HTR-8/SVneo (cell line): ENCODE measurements at places on chromosomes 2 and 18.

GRCh38 chr2:54666634-54667265, 56.7 kb upstream of the EML6 start:
- no peak for DNase-seq

DNA sequence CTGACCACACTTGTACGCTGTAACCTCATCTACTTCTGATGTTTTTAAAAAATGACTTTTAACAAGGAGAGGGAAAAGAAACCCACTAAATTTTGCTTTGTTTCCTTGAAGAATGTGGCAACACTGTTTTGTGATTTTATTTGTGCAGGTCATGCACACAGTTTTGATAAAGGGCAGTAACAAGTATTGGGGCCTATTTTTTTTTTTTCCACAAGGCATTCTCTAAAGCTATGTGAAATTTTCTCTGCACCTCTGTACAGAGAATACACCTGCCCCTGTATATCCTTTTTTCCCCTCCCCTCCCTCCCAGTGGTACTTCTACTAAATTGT, 2.1 kb downstream of the RHOB start:
- DNase-seq = no peak

- no peak for DNase-seq
These were observed 272.3 kb upstream of the PKDCC start for GRCh38 chr2:41775366-41776025.

DNA sequence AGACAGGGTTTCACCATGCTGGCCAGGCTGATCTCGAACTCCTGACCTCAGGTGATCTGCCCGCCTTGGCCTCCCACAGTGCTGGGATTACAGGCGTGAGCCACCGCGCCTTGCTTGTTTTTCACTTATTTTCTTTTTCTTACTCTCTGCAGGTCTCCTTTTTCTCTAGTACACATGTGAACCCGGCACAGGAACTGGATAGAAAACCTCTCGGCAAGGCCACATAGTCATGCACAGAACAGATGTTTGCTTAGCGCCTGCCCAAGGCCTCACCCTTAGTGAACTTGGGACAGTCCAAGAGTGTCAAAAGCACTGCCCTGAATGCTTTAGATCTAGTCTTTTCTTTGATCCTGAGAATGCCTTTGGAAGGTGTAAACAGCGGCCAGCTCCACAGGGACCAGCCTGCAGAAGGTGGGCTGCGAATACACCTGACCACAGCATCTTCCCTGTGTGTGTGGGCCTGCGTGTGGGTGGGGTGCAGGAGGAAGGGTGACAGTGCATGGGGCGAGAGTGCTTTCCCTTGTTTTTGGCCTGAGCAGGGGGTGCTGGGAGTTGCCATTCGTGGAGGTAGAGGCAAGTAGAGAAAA, 27.0 kb downstream of the IMPA2 start:
- DNase-seq = no peak

DNA sequence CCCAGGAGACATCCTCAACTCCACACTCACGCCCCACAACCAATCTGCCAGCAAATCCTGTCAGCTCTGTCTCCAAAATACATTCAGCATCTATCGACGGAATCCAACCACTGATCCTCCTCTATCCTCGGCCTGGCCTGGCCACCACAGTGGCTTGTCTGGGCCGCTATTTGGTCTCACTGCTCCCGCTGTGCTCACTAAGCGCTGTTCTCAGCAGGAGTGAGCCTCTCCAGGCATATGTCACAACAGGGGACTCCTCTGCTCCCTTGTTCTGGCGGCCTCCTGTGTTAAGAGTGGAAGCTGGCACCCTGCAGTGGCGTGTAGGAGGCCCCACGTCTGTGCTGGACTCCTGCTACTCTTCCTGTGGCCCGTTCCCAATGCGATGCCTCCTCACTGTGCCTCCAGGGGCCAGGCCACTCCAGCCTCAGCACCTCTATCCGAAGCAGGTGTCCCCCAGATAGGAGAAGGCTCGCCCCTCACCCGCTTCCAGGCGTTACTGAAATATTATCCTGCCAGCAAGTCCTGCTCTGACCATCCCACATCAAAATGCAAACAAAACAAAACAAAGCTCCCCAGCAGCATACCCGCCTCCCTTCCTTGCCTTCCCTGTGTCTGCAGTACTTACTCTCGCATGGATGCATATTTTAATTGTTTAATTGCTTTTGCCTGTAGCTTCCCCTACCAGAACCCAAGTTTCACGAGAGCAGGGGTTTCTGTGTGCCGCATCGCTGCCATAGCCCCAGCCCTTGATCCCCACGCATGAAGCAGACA, 39.9 kb downstream of the CENPO start:
- DNase-seq = no peak

- DNase-seq = no peak
These were observed 12.9 kb downstream of the ARPC2 start for GRCh38 chr2:218229851-218230250.

- DNase-seq = no peak
These were observed 227.7 kb downstream of the RND3 start for GRCh38 chr2:150259746-150260145.

- no peak for DNase-seq
These were observed 1.2 kb downstream of the ERMN start for GRCh38 chr2:157324331-157324843.

DNA sequence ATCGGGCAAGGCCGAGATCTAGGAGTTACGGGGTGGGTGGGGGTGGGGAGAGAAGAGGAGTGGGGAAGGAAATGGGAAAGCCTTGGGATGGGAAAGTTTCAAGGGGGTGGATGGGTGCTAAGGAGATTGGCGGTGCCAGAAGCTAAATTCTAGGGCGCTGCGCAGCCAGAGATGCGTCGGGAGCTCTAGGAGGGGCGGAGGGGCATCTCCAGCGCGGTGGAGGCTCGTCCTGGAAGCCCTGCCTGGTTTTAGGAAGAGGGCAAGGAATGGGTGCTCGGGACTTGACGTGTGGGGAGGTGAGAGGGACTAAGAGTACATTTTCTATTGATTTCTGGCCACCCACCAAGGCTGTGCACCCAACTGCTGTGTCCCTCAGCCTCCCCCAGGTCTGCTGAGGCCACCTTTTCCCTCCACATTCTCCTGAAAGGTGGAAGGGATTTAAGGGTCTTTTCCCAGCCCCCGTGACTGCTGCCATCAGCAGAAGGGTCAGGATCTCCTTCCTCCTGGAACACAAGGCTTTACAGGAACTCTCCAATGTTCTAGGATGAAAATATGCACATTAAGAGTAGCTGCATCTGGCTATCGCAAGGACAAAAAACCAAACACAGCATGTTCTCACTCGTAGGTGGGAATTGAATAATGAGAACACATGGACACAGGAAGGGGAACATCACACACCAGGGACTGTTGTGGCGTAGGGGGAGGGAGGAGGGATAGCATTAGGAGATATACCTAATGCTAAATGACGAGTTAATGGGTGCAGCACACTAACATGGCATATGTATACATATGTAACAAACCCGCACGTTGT, 1.4 kb downstream of the C2orf72 start:
- no peak for DNase-seq

- DNase-seq = no peak
These were observed 57.6 kb downstream of the PXDN start for GRCh38 chr2:1686784-1687105.
